ENCODE measurements at places on chromosomes 3 and 15.

GRCh38 chr3:154227531-154227930, 96.8 kb downstream of the DHX36 start:
- DNase-seq = no peak

GRCh38 chr15:101001056-101001455, 81.9 kb downstream of the LRRK1 start:
- DNase-seq = no peak

- DNase-seq = no peak
These were observed 75.4 kb upstream of the AKAP13 start for GRCh38 chr15:85305050-85305449.

- no peak for DNase-seq
These were observed 17.0 kb upstream of the ANO10 start for GRCh38 chr3:43638594-43639447.

GRCh38 chr3:132457286-132457685, 40.0 kb downstream of the DNAJC13 start:
- DNase-seq = no peak

DNA sequence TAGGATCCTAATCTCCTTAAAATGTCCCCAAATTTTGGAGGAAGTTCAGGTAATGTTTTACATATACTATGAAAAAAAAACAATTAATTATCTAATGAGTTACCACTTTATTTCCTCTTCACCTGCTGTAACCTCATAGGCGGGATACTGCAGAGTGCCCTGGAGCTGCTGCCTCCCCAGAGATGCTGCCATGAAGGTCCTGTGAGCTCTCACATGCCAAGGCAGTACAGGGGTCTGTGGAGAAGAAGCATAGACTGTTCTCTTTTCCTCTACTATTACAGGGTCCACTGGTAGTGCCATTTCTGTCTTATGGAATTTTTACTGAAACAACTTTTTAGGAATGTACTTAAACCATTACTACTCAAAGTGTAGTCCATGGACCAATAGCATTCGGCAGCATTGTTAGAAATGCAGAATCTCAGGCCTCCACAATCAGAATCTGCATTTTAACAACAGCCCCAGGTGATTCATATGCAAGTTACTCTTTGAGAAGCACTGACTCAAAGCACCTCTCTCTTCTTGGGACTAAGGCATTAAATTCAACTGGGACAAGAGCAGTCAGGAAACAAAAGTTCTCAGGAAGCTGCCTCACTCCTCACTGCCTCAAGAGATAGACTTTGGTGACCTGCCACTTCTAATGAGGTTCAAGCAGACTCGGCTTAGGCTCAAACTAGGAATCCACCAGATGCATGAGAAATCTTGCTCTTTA, 30.3 kb upstream of the CPOX start:
- no peak for DNase-seq

DNA sequence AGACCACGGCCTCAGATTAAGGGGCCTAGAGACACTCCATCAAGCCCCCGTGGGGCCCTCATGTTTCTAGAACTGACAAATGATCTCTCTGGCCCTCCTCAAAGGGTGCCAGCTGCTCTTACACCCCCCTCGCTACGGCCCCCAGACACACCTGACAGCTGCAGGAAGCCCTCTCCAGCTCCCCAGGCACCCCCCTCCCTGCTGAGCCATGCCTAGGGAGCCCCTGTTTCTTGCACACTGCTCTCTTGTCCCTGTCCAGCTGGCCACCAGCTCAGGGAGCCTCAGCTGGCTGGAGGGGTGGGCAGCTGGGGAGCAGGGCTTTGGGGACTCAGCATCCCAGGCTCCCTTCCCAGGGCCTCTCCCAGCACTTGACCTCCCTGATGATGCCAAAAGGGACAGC, 14.8 kb downstream of the TNK2 start:
- DNase-seq = no peak

GRCh38 chr15:58977887-58978286, 9.6 kb upstream of the RNF111 start:
- no peak for DNase-seq

DNA sequence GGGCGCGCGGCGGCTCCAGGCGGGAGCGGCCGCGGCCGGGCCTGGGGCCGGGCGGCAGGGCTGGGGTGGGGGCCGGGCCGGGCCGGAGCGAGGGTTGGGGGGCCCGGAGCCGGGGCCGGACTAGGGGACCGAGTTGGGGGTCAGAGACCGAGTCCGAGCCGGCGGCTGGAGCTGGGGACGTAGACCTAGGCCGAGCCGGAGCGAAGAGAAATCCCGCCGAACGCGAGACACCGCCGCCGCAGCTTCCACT, 37.3 kb downstream of the HMCES start:
- no peak for DNase-seq

DNA sequence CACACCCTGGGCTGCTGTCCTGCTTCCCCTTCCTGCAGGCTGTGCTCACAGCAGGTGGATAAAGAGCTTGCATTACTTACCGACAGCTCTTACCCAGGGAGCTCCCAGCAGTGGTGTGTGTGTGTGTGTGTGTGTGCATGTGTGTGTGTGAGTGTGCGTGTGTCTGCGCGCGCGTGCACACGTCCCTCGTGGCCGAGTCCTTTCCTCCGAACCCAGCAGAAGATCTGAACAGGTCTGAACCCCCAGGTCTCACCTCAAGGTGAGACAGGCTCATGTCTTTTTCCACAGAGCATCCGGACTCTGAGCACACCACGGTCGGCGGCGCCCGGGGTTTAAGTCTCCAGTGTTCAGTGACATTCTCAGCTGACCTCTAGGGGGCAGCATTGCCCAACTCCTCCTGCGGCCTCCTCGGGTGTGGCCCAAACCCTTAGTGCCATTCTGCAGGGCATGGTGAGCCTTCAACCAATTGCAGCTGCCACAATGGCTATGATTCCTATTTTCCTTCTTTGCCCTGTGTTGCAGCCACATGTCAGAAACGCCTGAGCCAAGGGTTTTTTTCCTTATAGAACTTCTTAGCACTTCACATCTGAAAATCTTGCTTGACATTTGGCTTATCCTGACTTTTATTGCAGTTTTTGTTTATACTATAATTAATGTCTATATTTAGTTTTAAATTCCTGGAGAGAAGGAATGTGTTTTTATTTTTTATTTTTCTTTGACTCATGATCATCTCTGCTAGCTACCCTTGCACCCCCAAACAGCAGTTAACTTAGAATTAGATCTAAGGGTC, 64.1 kb upstream of the KLHL25 start:
- no peak for DNase-seq

DNA sequence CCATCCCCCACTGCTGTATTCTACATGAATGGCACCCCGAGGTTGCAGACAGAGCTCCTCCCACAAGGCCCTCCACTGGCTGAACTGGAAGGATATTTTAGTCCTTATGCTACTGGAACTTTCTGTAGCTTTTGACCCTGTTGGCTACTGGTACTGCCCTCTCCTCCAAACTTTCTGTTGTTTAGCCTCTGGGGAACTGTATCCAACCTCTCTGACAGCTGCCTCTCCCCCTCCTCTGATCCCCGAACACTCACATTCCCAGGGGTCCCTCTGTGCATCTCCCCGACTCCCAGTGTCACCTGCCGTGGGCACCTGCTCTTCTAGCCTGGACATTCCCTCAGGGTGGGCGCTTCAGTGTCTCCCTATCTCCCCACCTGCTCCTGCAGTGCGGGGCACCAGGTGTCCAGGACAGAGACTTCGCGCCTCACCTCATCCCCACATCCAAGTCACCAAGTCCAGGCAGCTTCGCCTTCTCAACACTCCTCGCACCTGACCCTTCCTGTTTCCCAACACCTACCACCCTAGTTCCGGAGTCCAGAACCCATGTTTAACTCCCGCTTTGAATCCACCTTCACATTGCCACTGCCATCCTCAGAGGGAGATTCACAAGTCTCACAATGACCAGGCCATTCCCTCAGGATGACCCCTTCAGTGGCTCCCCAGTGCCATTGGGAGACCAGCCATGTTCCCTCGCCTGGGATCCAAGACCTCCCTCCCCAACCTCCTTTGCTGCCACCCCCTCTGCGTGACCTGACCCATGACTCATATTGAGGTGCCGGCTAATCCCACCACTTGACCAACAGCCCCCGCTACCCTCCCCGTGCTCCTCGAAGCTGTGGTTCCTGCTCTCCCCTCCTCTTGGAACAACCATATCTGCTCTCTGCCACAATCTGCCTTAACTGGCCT, 34.2 kb downstream of the BDH1 start:
- no peak for DNase-seq

GRCh38 chr15:101676921-101677329, 24.7 kb upstream of the TM2D3 start:
- no peak for DNase-seq

DNA sequence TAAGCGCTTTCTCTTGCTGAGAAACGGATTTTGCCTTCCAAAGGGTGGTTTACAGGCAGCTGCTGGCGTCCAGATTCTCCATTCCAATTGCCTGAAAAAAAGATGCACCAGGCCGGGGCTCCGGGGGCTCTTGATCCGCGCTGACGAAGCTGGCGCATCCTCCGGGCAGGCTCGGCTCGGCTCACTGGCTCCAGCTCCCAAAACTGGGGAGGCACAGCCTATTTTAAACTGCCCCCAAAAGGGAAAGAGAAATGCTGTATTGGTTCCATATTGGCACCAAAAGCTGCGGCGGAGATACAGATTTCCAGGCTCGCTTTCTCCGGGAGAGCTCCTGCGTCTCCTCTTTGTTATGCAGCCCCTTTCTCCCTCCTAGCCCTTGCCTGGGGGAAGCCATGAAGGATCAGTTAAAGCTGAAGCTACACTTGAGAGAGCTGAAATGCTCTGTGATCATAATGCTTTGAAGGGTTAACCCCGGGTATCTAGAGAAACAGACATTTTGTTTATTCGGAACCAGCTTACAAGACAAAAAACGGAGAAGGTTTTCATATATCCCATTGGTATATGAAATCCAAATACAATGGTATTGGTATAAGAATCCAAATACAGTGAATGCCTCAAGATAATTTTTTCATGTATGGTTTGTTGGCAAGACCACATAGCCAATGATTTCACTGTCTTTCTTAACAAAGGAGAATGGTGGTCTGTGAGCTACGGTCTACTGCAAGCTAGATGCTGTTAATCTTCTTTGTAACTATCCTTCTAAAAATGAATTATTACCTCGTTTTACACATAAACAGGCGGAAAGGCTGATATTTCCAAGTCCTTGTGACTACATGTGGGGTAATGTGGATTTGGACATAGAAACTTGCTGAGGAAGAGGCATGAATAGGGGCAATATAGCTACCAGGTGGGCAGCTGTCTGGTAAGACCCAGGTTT, 693 bp downstream of the CD200 start:
- no peak for DNase-seq

- no peak for DNase-seq
These were observed 445.3 kb downstream of the NAALADL2 start for GRCh38 chr3:175304404-175304803.

GRCh38 chr15:72231833-72232478, 966 bp upstream of the PKM start:
- DNase-seq = no peak

GRCh38 chr3:27661797-27662196, 60.3 kb downstream of the EOMES start:
- DNase-seq = no peak

DNA sequence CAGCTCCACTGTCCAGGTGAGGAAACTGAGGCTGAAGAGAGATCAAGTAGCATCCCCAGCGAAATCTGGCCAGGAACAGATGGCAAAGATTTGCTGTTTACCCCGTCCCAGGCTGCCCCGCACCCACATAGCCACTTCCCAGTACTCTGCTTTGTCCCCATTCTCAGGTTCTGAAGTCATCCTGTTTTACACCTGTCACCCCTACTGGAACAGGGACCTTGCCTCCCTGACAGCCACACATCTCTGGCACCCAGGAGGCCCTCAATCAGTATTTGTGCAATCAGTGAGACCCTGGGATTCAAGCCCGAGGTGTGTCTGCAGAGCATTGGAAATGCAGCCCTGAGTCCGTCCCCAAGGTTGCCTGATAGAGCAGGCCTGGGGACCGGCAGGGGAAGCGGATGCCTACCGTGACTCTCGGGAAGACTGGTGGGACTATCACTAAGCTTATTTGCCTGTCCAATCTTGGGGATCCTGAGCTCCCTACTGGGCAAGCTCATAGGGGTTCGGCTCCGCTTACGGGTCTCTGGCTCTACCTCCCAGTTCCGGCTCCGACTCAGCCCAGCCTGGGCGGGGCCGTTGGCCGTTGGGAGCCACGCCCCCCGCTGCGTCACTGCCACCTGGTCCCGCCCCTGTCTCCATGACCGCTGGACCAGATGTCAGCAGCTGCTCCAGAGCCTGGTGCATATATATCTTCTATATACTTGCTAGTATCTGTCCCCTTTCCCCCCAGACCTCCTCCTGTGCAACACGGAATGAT, 17.5 kb upstream of the FANCD2 start:
- DNase-seq = no peak

DNA sequence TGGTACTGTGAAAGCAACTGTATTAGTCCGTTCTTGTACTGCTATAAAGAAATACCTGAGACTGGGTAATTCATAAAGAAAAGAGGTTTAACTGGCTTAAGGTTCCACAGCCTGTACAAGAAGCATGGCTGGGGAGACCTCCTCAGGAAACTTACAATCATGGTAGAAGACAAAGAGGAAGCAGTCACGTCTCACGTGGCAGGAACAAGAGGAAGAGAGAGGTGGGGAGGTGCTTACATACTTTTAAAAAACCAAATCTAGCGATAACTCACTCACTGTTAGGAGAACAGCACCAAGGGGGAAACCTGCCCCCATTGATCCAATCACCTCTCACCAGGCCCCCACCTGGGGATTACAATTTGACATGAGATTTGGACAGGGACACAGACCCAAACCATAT, 48.9 kb downstream of the IQGAP1 start:
- DNase-seq = no peak

DNA sequence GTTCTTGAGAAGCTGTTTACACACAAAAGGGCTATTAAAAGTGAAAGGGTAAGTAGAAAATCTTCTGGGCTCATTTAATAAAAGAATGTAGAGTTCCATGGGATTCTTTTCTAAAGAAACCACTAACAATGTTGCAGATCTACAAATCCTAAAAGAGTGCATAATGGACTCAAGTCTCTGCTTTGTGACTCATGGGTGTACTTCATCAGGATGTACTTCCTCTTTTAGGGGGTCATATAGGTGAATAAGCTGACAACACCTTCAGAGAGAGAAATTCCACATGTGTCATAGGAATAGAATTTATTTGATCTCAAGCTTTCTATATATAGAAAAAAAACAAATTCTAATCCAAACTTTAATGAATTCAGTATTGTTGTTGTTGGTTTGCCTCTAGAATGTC, 355.5 kb downstream of the TIGIT start:
- DNase-seq = no peak

DNA sequence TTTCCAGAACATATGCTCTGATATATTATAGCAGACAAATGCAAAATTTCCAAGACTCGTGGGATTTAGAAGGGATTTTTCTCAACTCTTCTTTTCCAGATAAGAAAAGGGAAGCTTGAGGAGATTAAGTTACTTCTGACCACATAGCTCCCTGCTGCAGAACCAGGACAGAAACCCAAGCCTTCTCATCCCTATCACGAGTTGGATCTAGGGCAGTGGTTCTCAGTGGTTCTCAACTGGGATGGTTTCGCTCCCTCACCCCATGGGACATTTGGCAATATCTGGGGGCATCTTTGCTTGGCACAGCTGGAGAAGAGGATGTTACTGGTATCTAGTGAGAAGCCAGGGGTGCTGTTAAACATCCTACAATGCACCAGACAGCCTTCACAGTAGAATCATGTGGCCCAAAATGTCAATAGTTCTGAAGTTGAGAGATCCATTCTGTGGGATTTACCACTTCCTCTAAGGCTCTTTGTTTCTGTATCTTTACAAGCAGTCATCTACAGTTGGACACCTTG, 64.2 kb downstream of the LIPC start:
- no peak for DNase-seq
